ENCODE measurements at places on chromosomes 2 and 18.

GRCh38 chr2:51003345-51004192 lies 28.4 kb downstream of the NRXN1 start:
- DNase-seq, result no peak

DNA sequence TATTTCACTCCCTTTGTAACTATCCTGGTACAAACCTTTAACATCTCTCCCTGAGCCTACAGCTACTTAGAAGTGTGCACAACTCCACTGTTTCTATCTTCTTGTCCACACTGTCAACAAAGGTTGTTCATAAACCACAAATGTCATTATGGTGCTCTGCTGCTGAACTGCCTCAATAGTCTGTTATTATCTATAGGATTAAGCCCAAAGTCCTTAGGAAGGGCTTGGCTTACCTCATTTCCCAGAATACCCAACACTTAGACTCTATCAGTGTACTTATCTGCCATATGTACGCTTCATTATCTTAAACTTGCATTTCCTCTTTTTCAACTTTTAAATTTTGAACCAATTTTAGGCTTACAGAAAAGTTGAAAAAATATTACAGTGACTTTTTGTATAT lies 94.2 kb downstream of the HNMT start:
- no peak for DNase-seq

- DNase-seq, result no peak
These were observed 8.8 kb upstream of the PRSS56 start for GRCh38 chr2:232511336-232511890.

- DNase-seq, result no peak
These were observed 15.5 kb downstream of the CEP192 start for GRCh38 chr18:13006531-13007247.

DNA sequence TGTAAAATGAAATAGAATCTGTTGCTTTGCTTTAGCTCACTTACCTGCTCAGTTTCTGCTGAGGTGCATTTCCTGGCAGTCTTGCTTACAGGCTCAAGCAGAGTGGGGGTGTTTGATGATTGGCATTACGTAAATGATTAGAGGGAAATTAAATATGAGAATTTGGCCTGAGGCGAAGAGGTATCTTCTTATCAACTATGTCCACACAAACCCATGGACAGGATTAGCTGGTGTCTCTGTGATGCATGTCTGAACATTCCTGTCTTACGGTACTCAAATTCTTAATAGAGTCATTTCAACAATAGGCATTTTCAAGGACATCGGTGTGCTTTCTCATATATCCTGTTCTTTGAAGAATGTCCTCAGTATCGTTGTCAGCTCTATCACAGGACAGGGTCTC lies 102.1 kb downstream of the PRPF40A start:
- no peak for DNase-seq
